ENCODE measurements at places on chromosomes 4 and X.

DNA sequence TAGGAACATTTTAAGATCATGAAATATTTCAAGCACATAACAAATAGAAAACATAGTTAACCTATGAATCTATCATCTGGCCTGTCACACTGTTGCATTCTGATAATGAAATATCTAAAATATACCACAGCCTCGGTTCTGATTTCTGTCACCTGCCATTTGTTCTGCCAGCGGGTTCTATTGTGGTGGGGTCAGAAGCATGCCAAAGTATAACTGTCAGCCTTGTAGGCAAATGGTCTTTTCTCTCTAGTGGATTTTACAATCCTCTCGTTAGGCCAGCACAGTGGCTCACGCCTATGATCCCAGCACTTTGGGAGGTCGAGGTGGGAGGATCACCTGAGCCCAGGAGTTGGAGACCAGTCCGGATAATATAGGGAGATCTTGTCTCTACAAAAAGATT lies 47.9 kb downstream of the HTRA3 start:
- no peak for DNase-seq

- DNase-seq = no peak
These were observed 35.4 kb downstream of the FUNDC1 start for GRCh38 chrX:44507292-44507691.

DNA sequence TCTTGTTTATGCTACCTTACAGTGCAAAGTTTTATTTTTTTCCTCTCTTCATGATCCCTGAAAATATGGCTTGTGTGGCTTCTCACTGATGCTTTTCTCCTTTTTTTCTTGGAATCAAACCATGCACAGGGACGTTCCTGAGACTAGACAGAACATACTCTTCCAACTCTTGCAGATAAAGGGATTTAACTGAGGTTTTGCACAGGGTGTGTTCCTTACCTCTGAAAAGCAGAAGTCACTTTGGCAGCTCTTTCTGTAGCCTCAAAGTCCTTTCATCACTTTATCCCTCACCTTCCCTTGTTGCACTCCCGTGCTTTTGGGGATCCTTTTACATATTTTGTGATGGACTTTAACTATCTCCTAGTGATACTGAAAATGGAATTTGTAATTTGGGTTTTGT lies 300.1 kb downstream of the SPRY1 start:
- DNase-seq = no peak

GRCh38 chr4:177667687-177668086 lies 225.4 kb upstream of the AGA start:
- no peak for DNase-seq

DNA sequence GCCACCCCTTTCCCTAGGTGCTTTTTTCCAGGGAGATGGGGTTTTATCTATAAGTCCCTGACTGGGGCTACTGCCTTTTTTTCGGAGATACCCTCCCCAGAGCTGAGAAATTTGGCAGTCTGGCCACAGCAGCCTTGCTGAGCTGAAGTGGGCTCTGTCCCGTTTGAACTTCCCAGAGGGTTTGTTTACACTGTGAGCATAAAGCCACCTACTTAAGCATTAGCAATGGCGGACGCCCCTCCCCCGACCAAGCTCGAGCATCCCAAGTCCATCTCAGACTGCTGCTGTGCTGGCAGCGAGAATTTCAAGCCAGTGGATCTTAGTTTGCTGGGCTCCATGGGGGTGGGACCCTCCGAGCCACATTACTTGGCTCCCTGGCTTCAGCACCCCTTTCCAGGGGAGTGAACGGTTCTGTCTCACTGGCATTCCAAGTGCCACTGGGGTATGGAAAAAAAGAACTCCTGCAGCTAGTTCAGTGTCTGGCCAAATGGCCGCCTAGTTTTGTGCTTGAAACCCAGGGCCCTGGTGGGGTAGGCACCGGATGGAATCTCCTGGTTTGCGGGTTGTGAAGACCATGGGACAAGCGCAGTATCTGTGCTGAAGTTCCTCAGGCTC lies 456.4 kb upstream of the HTR2C start:
- DNase-seq = no peak

DNA sequence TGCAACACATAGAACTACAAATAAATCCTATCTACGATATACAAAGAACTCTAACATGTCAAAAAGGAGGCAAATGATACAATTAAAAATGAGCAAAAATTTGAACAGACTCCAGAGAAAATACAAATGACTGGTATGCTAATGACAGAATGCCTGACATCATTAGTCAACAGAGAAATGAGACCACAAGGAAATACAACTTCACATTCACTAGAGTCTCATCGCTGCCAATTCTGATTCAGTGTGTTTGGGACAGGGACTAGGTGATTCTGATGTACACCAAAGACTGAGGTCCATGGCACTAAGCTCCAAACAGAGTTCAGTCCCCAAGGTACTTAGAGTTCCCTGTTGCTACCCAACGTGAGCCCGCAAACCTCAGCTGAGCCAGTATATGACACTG lies 23.4 kb downstream of the SLC2A9 start:
- no peak for DNase-seq

- DNase-seq = no peak
These were observed 670.5 kb downstream of the GABRG1 start for GRCh38 chr4:45453258-45453853.

- DNase-seq = no peak
These were observed 67.8 kb upstream of the NBDY start for GRCh38 chrX:56661193-56661592.

GRCh38 chr4:102503831-102504786 lies 3.0 kb downstream of the NFKB1 start:
- DNase-seq = no peak
